ENCODE measurements at places on chromosomes 11 and 22. TPM values are rescaled to one million over a fixed set of nuclear protein-coding genes. Genes with fewer than 3 reads are reported as not detected.

Gene DDI1
- total RNA-seq, result not detected

Gene ROBO4
- total RNA-seq, result 0.53 TPM

Gene SPON1
- 26.8 TPM for total RNA-seq

Gene MMP13
- total RNA-seq, result not detected

Gene POU2F3
- not detected for total RNA-seq

Gene TTC36
- not detected for total RNA-seq

Gene SCARF2
- total RNA-seq, result 21.0 TPM

Gene OR51A4
- total RNA-seq, result not detected

Gene KIAA1671
- 17.3 TPM for total RNA-seq

Gene IRAG1
- 3.6 TPM for total RNA-seq

Measured in smooth muscle cell of the coronary artery (primary cell).